Ecto neural progenitor cell (in vitro differentiated cells): ENCODE measurements at places on chromosomes 11 and 22.
A peak's percentile ranks its signal among the peaks of the same experiment; 100 is the strongest.

DNA sequence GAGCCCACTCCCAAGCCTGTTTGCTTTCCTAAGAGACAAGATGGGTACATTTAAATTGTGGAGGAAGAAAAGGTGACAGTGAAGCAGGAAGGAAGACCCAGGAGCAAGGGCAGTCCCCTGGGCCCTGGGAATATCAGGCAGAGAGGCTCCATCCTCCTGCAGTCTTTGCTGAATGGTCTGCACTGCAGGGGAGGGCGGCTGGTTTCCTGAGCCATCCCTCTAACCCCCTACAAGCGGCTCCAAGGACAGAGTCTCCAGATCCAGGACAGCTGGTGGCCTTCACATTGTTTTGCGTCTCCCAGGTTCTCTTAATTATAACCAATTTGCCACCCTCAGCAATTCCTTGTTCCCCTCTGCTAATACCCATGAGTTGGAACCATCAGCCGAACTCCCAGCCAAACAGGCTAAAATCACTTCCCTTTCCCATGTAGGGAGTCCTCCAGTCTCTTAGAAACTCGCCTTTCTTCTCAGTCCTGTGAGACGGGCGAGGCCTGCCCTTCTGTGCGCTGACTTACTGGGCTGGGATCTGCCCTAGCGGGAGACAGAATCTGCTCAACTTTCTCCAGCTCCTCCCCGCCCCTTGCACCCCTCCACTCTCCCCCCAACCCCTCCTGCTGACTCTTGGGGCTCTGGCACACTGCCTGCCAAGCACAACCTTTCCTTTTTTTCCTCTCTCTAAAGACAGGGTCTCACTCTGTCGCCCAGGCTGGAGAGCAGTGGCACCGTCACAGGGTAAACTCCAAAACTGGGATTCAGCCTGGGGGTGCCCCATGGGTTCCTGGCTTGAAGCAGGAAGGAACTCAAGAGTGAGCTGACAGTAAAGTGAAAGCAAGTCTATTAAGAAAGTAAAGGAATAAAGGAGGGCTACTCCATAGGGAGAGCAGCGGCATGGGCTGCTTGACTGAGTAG, 53.4 kb upstream of the EMID1 start:
- DNase-seq, result peak; percentile 60

DNA sequence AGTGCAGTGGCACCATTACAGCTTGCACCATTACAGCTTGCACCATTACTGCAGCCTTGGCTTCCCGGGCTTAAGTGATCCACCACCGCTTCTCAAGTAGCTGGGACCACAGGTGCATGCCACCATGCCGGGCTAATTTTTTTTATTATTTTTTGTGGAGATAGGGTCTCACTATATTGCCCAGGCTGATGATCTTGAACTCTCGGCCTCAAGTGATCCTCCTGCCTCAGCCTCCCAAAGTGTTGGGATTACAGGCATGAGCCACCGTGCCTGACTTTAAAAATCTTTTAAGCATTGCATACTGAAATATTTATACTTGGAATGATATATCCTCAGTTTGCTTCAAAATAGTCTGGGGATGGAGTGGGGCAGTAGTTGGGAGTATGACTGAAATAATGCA, 10.4 kb downstream of the PAFAH1B2 start:
- DNase-seq, result no peak

DNA sequence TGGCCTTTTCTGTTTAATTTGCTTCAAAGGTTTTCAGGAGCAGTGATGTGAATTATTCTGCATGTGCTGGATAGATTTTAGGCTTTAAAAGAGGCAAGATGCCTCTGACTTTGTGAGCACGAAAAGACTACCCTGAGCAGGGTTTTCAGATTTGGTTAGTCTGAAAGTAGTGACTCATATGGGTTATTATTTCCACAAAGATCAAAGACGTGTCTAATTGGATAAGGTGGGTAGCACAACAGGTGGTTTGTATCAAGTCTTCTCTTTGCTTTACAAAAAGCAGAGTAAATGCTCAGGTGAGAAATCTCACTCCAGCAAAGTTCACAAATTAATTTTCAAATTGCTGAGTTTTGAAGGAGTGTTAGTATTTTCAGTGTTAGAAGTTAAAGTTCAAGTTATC, 37.6 kb upstream of the DBX1 start:
- DNase-seq, result no peak

GRCh38 chr22:46459347-46460065, 77.9 kb downstream of the CELSR1 start:
- DNase-seq, result no peak

DNA sequence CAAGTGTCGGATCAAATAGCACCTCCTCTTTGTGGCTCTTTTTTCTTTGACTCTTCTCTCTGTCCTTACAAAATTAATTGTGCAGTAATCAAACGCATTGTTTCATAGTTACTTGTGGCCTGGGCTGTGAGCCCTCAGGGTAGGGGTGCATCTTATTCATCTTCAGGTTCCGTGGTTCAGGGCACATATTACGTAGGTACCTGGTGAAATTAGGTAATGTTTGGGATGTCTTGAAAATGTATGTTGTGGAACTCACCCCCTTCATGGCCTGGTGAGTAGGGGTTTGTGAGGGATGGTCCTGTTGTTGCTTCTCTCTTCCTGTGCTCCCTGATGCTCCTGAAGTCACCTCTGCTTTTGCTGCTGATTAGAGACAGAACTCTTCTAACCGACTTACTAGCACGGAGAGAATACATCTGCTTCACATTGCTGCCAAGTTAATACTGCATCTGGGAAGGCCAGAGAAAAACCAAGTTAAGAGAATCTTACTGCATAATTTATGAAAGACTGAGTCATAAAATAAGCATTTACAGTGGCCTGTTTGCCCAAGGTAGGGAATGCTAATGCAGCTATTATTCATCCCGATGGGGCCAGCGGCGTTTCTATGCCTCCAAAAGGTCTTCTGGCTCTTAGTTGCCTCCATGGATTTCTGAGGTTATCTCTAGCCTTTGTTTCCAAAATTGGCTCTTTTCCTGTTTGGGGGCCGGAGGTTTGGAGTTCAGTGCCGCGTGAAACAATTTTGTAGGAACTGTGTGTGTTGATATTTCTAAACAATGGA, 66.9 kb downstream of the TBC1D22A start:
- no peak for DNase-seq

- DNase-seq, result no peak
These were observed 7.2 kb downstream of the BLID start for GRCh38 chr11:122108828-122109227.
